Stimulated activated CD4-positive, alpha-beta T cell treated with anti-CD3 and anti-CD28 coated beads, Interleukin-2, amount 100 ng/mL, for 24 hours (primary cell): ENCODE measurements at places on chromosomes 12 and 14.

- DNase-seq = no peak
Observed at GRCh38 chr12:110317911-110318310, 36.9 kb downstream of the ATP2A2 start.

DNA sequence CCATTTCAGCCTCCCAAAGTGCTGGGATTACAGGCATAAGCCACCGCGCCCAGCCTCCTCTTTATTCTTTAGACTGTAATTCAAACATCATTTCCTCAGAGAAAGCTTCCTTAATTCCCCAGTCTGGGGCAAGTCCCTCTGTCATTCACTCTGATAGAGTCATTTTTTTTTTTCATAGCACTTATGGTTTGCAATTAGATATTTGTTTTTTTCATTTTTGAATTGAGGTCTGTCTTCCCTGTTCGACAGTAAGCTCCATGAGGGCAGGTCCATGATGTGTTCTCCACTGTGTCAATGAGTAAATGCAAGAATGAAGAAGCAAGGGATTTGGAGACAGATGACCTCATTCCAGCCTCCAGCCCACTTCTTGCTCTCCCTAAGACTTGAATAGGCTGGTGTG is 12.1 kb downstream of the ASIC1 start:
- no peak for DNase-seq

- no peak for DNase-seq
Observed at GRCh38 chr12:80607361-80608135, 99.9 kb upstream of the MYF6 start.

GRCh38 chr12:67202011-67202677 is 67.0 kb upstream of the CAND1 start:
- DNase-seq = no peak

GRCh38 chr12:120758798-120759590 is 33.4 kb downstream of the ACADS start:
- DNase-seq = no peak

DNA sequence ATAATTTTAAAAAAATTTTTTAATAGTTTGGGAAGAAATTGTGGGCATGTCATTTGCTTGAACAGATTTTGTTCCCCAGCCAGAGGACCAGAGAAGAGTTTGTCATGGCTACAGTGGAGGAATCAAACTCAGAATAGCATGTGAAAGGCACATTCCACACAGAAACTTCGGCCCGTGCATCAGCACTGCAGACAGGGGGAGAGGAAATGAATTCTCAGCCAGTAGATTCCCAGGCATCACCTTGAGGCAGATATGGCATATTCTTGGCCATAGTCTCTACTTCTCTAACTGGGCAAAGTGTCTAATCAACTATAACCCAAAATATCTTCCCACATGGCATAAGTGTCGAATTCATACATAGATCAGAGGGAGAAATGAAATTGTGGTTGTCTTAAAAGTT is 153.3 kb downstream of the PRKCH start:
- DNase-seq = no peak

GRCh38 chr12:81021131-81021748 is 56.6 kb upstream of the ACSS3 start:
- no peak for DNase-seq

- DNase-seq = no peak
Observed at GRCh38 chr12:3204143-3204542, 127.0 kb downstream of the TSPAN9 start.

- DNase-seq = no peak
Observed at GRCh38 chr12:38367506-38367905, 50.9 kb downstream of the ALG10B start.

DNA sequence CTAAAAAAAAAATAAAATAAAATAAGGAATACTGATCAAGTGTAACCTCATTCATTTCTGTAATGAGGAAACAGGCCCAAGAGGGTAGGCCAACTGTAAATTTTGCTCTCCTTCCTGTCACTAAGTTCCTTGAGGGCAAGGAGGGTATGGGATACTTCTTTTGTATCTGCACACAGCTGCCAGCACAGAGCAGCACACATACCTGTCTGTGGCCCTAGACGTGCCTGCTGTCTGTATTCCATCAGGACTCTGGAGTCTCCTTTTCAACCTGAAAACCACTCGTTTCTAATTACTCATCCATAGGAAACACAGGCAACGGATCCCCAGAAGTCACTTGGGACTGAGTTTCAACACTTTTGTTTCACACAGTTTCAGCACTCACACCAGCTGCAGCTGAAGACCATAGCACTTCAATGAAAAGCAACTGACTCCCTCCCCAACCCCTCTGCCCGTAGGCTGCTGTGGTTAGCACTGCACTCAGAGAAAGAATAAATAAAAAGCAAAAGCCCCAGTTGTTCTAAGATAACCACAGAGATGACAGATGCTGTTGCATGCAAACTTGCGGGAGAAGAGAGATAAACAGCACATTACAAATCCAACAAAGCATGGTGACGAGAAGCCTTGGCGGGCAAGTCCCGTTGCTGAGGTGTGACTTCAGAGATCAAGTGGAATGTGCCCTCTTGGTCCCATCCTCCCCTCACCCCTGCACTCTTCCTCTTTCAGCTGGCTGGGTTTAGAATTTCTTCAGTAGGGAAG is 24.9 kb downstream of the CRACR2A start:
- DNase-seq = no peak

DNA sequence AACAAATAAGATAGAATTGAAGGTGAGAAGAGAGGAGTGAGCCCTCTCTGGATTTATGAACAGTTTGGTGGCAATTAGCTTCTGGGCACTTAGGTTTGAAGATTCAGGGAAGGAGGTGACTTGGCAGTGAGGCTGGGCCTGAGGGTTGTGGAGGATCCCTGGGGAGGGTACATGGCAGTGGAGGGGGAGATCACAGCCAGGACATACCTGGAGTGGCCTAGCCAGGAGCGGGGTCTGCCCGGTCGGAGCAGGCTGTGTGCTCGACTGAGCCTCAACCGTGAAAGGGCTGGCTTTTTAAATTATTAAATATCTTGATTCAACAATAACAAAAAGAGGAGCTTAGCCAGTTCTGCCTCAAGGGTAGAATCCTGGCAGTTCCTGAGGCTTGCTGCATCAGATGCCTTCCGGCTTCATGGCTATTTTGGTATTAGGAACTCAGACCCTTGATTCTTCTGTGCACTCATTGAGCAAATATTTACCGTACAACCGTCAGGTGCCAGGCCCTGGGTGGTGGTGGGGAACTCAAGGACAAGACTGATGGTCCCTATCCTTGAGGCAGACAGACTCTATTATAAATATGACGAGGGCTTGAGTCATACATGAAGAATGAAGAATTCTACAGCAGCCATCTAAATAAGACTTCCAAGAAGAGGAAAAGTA is 73.4 kb downstream of the SPTB start:
- no peak for DNase-seq

DNA sequence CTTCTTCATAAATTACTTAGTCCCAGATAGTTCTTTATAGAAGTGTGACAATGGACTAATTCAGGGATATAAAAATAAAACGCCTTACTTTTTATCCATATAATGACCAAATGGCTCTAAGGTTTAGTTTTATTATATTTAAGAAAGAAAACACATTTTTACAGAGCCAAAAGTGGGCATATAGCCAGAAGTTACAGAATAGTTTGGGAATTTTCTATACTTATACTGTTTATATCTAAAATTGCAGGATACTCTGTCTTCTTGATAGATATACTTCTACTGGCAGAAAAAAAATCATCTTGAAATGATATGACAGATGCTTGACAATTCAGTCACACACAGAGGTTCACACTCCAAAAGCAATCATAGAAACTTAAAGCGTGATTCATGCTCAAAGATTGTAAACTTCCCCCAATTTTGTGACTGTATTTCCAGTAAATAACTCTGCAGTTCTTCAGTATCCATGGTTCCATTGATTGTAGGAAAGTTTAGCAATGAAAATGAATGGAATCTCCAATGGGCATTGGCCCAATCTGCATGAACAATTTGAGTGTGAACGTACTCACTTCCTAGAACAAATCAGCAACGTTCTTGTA is 307.8 kb downstream of the NOVA1 start:
- DNase-seq = no peak

DNA sequence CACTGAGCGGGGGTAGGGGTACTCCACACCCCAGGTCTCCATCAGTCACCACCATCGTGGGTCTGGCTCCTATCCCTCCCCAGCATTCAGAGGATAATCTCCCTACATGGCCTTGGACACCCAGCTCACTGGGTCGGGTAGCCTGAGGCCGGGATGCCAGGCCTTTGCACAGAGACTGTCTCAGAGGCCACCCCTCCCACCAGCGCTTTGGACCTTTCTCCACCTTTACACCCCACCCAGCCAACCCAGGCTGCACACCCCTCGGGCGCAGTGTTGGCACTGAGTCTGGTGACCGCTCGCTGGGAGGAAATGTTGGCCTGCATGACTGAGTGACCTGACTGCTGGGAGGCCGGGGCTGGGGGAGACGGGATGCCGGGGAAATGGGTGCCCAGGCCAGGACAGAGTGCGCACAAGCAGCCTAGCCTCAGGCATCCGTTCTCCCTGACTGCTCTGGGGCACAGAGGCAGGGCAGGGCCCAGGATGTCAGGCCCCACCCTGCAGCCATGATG is 10.6 kb upstream of the LBHD2 start:
- no peak for DNase-seq

- no peak for DNase-seq
Observed at GRCh38 chr12:89352242-89352491, 134 bp downstream of the DUSP6 start.

GRCh38 chr12:52186118-52186840 is 5.5 kb downstream of the KRT80 start:
- no peak for DNase-seq

DNA sequence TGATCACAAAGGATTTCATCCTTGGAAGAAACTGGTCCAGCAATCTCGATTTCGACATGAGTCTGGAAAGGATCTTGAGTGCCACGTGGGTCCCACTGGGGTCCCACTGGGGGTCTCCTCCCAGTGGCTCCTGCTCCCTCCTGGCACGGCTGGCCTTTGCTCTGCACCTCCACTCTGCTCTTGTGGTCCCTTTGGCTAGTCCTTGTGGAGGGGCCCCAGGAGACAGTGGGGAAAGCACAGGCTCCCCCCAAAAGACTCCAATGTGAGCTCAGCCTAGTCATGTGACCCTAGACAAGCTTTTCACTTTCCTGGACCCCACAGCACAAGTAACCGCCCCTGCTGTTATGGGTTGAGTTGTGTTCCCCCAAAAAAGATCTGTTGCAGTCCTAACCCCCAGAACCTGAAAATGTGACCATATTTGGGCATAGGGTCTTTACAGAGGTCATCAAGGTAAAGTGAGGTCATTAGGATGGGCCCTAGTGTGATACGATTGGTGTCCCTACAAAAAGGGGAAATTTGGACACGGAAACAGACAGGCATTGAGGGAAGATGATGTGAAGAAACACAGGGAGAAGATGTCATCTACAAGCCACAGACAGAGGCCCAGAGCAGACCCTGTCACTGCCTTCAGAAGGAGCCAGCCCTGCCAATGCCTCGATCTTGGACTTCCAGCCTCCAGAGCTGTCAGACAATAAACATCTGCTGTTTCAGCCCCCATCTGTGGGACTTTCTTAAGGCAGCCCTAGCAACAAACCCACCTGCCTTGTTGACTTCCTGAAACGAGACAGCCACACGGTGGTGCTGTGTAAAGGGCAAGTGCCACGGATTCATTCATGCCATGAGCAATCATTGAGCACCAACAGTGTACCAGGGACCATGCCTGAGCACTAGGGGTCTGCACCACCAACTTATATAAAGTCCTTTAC is 23.8 kb upstream of the PPP2R5C start:
- no peak for DNase-seq

- DNase-seq = no peak
Observed at GRCh38 chr12:125651625-125652024, 586.4 kb downstream of the AACS start.

DNA sequence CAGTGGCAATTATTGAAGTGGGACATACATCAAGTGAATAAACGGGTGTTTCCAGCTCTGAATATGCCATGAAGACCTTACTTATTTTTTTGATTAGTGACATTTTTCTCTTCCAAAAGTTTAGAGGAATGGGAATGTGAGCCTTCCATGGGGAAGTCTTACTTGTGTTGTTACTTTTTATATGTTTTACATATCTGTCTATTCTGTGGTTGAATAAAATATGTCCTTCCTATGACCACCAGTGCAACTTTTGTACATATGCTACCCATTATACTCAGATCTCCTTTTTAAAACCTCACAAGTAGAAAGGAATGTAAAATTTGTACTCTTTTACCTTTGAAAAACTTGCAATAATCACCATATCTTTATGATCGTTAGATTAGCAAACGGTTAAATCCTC is 132.7 kb downstream of the MSRB3 start:
- no peak for DNase-seq

- DNase-seq = no peak
Observed at GRCh38 chr12:1469070-1469469, 125.3 kb downstream of the FBXL14 start.

GRCh38 chr14:29898470-29898869 is 29.2 kb downstream of the PRKD1 start:
- DNase-seq = no peak

- DNase-seq = no peak
Observed at GRCh38 chr12:10404798-10405197, 4.8 kb downstream of the KLRC4 start.
